Left ventricle myocardium superior (tissue), 1 donor: ENCODE measurements at places on chromosomes 5 and 9. TPM values are rescaled to one million over a fixed set of nuclear protein-coding genes. Genes with fewer than 3 reads are reported as not detected.

DNA sequence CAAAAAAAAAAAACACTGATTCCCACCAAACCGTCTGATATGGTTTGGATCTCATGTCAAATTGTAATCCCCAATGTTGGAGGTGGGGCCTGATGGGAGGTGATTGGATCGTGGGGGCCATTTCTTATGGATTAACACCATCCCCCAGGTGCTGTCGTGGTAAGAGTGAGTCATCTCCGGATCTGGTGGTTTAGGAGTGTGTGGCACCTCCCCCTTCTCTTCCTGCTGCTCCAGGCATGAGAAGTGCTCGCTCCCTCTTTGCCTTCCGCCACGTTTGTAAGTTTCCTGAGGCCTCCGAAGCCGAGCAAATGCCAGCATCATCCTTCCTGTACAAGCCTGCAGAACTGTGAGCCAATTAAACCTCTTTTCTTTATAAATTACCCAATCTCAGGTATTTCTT is 45.2 kb downstream of the HSD17B3 start:
- DNase-seq = no peak

DNA sequence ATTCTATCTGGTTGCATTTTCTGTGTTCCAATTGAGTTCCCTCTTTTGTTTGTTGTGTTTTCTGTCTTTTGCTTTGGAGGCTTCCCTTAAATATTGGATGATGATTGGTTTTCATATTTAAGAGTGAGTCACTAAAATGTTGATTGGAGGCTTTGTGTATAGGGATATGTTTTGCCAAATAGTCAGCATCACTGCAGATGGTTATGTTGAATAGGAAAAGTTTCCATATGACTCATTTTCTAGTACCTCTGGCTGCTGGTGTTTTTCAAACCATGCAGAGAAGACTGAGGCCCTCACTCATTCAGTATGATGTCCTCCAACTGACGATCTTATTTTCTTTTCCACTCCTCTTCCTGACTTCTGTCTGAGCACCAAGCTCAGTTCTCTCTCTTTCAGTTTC is 1290.0 kb downstream of the EFNA5 start:
- no peak for DNase-seq

GRCh38 chr5:55191165-55191564 is 18.2 kb upstream of the CDC20B start:
- DNase-seq = no peak

DNA sequence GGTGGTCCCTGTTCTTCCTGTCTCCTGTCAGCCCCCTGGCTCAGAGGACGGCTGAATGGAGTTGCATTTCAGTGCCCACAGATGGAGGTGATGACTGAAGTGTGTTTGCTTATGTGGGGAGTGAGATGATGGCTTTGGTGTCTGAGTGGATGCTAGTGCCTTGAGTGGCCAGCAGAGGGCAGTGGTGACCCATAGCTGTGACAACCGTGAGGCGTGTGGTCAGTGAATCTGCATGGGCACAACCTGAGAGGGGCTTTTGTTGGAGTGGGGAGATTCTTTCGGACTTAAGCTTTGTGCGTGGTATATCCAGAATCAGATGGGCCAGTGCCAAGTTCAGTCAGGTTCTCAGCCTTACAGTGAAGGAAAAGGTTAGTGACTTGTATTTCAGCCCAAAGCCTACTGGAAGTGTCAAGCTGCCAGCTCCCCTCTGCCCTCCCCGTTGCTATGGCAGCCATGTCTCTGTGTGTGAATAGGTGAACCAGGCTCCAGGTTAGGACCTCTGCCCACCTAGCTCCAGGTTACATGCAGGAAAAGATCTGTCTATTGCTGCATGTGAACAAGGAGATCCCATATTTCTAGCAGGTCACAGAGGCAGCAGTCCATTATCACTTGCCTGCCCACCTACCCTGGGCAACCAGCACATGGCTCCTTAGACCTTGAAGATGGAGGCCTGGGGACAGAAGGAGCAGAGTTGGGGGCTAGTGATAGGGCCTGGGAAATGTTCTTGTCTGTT is 14.7 kb upstream of the CXXC5 start:
- peak; percentile 70 for DNase-seq

GRCh38 chr5:69416180-69416579 is 1.3 kb downstream of the MARVELD2 start:
- DNase-seq = no peak

- no peak for DNase-seq
Measured at GRCh38 chr9:113148781-113149510, 1.9 kb upstream of the SLC31A2 start.

The HTR1A gene
- total RNA-seq = not detected

DNA sequence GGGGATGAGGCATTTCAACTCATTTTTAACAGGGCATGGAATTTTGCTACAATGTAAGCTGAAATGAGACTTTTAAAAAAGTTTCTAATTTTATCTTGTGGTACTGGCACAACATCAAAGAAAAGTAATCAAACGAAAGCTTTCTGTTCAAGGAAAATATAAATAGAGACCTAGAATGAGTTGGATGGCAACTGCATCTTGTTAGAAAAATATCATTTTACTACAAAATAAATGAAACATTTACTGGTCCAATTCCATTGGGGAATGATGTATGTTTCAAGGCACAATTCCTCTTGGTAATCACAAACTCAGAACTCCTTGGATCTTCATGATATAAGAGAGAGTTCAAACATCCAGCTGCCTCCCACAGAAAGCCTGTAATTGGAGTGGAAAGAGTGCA is 102.8 kb downstream of the HMHB1 start:
- no peak for DNase-seq

GRCh38 chr5:27403243-27403882 is 365.0 kb upstream of the CDH9 start:
- DNase-seq = no peak

The PCDHB9 gene
- 0.59 TPM for total RNA-seq

DNA sequence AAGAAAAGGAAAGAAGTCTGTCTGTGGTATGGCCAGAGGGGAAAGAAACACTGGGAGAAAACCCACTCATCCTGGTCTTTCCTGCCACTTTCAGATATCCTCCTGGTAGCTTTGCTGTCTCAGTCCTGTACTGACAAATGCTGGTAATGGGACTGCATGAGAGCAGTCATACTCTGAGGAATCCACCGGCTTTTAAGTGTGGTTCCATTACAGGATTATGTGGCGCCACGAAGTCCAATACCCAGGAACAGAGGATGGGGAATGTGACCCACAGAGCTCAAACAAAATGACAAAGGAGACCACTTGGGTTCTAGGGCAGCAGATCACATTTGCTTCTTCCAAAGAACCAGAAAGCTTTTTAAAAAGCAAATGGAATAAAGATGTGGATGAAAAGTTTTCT is 26.3 kb upstream of the FBP1 start:
- DNase-seq = no peak

The PLPPR1 gene
- not detected for total RNA-seq

GRCh38 chr9:98276907-98277469 is 21.5 kb upstream of the TBC1D2 start:
- no peak for DNase-seq

DNA sequence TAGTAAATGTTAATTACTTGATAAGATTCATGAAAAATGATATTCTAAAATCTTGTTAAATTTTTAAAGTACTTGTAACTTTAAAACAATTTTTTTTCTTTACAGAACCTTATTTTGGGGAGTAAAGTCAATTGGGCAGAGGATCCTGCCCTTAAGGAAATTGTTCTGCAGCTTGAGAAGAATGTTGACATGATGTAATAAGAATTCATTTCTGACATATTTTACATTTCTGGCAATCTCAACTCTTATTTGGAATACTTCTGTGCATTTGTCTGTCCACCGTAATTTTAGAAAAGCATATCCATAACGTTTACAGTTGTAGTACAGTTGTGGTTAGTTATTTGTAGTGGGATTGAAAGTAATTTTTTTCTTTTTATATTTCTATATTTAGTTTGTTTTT is 20.2 kb downstream of the CENPH start:
- no peak for DNase-seq

- no peak for DNase-seq
Measured at GRCh38 chr5:23820765-23821471, 313.5 kb downstream of the PRDM9 start.

GRCh38 chr9:10855847-10856246 is 243.0 kb upstream of the PTPRD start:
- no peak for DNase-seq

GRCh38 chr5:65861830-65862241 is 64.5 kb upstream of the ERBIN start:
- DNase-seq = no peak
